ENCODE measurements at places on chromosomes 4 and X.

DNA sequence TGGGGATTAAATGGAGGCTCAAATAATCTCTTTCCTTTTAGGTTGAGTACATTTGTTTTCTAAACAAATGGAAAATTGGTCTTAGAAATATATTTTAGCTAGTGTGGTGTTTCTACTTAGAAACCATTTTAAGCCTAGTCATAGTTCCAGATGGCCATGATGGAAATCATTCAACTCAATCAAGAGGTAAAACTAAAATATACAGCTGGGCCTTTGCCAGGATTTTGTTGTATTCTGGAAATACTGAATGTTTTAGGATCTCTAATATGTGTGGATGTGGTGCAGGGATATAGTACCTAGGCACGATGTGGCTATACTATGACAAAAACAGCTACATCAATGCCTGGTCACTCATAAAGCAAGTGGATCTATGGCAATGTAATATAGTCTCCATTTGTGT lies 146.0 kb upstream of the BANK1 start:
- DNase-seq, result no peak

GRCh38 chr4:33940281-33940680 lies 2304.0 kb downstream of the ARAP2 start:
- no peak for DNase-seq

DNA sequence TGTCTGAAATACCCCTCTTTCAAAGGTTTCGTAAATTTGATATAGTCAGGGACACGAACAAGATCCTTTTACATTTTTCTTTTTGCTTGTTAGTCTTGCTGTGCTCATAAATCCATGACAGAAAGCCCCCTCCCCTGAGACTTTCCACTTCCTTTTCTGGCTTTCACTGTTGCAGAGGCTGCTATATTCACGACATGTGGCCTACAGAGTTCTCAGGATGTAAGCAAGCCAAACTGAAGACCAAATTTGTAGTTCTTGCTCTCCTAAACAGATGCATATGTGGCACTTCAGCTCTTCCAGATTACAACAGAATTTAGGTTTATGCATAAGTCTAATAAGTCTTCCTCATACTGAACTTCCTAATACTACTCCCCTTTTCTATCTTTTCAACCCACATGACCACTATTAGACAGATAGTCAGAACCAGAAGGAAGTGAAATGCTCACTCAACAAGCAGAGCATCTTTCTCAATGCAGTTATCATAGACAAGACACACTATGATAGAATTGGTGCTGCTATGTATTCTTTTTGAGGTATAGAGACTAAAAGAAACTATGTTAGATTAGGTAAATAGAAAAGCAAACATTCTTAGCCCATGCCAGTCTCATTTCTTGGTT lies 15.0 kb downstream of the BTK start:
- DNase-seq, result no peak

DNA sequence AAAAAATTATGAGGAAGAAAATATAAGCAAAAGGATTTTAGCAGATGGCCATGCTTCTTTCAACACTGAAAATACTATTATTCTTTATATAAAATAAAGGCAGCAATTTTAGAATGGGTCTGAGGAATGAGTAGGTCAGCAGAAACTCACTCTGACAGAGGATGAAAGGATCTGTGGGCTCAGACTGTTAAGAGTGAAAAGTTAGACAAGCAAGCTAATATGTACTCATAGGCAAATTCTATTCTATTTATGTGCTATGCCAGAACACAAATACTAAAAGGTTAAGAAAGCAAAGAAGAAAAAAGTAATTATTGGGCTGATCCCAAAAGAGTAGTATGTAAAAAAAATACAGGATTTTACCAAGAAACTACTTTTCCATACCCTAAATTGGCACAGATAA lies 13.9 kb downstream of the LCORL start:
- no peak for DNase-seq

- DNase-seq, result no peak
These were observed 14.5 kb downstream of the CDS1 start for GRCh38 chr4:84597450-84597849.

- DNase-seq, result no peak
These were observed 22.0 kb upstream of the RPA4 start for GRCh38 chrX:96861661-96862060.

DNA sequence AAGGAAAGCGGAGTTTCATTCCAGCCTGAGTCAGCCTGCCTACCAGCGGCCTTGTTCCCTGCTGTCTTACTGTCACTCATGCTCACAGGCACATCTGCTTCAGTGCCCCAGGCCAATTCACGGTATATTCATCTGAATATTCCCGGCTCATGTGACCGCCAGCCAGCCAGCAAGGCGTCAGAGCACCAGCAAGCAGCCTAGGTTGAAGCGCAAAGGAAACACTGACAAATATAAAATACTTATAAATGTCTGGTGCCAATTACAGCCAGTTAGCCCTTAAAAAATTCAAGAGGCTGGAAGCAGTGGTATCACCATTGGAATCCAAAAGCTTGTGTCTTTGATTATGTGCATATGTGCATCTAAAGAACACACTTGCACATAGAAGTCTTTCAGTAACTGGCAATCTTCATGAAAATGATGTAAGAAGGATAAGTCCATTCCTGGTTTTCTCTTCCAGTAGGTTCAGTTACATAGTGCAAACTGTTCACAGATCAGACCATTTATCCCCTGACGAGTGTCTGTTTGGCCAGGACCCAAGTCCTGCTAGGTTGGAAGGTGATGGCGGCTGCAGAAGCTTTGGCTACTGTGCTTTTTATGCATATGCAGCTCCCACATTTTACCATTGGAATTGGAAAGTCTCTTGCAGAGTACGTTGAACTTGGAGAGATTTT lies 61.3 kb downstream of the LUZP4 start:
- no peak for DNase-seq

DNA sequence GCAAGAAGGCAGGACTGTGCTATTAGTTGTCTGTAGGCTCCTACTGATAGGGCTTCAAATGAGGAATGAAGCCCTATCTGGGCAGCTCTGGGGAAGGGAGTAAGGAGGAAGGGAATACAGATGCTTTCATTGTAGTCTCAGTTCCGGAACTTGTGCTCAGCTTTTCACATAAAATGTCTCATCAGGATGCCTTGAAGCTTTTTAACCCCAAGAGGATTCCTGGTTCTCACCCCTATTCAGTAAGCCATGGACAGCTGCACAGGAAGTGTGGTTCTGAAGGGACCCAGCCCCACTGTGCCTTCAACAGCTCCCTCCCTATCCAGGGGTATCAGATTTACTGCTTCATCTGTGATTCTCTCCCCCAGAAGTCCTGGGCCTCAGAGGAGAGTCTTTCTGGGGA lies 5.0 kb downstream of the ARMCX5 start:
- DNase-seq, result no peak

- no peak for DNase-seq
These were observed 524.9 kb upstream of the HTR2C start for GRCh38 chrX:114058988-114059418.

DNA sequence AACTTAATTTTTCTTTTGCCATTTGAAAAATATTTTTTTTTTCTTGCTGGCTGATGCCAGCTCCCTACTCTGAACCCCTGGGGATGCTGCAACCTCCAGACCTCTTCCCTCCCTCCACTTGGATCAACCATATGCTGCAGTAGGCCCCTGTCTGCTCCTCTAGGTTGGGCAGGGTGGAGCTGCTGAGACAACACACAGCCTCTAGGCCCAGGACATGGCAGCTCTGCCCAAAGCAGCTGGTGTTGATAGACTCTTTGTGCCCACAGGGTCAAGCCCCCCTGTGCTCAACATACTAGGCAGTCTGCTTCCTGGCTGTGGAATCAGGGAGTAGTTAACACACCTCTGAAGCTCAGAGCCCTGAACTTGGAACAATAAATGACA lies 19.9 kb upstream of the CLNK start:
- no peak for DNase-seq

- DNase-seq, result no peak
These were observed 127.0 kb upstream of the GATB start for GRCh38 chr4:151887816-151888180.

DNA sequence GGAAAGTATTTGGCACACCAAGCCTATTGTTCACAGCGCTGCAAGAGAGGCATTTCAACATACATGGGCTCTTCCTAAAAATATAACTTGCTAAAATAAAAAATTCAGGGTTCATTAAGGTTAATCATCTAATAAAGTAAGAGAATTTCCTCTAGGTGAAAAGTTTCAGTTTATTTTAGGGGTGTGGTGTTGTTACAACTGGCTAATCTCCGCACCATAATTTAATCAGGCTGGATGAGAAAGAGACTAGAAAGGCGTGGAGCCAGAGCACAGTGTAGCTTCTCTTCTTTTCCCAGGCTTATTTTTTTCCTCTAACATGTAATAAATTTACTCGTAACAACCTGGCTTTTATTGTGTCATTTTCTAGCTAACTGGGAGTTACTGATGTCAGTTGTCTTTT lies 47.9 kb downstream of the FHL1 start:
- DNase-seq, result no peak

- no peak for DNase-seq
These were observed 7.9 kb downstream of the SCLT1 start for GRCh38 chr4:129085472-129085871.

- DNase-seq, result no peak
These were observed 13.5 kb upstream of the SPP1 start for GRCh38 chr4:87961993-87962392.

- DNase-seq, result no peak
These were observed 149.0 kb downstream of the POU4F2 start for GRCh38 chr4:146787731-146788130.

GRCh38 chr4:26884486-26884988 lies 23.9 kb downstream of the STIM2 start:
- no peak for DNase-seq

DNA sequence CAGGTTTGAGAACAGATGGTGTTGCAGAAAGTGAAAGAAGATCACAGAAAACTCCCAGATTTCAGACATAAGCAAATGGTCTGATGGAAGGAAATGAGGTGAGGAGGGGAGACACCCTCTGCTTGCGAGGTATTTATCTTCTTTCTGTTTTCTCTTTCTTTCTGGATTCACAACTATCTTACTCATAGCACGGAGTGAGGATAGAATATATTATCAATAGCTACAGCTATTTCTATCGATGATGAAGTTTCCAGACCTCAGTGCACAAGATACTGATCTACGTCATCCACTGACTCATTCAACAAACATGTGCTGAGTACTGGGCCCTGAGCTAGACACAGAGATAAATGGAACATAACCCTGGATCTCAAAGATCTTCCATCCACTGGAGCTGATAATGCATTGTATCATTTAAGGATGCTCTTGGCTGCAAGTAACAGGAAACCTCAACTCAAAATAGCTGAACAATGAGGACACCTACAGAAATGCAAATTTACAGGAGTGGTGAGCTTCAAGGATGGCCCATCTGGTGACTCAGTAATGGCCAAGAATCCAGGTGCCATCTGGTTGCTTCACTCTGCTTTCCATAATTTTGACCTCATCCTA lies 21.2 kb downstream of the SLC2A9 start:
- no peak for DNase-seq

GRCh38 chr4:20386001-20386740 lies 134.5 kb downstream of the SLIT2 start:
- DNase-seq, result no peak

DNA sequence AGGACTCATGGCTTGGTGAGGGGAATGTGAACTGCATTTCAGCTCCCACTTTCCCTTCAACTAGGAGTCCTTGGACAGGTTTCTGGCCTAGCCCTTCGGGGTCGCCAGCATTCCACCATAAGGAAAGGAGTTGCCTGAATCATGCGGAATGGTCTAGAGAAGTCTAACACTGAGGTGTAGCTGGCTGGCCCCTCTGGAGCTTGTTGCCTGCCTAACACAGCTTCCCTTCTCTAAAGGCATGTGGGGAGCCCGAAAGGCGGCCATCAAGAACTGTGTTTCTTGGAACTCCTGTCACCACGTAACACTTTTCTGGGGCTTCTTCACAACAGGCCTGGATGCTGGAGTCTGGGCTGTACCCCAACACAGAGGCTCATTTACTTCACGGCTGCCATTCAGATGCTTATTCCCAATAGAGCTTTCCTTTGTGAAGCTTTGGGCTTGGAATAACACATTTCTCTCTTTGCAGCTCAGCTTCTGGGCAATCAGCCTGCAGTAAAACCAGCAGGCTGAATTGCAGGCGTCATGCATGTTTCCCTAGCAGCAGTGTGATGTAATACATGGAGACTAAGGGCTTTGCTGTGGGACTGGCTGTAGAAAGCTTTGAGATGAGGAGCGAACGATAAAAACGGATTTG lies 5.4 kb downstream of the GABRQ start:
- no peak for DNase-seq

- no peak for DNase-seq
These were observed 70.5 kb downstream of the AFF1 start for GRCh38 chr4:87005369-87005689.

DNA sequence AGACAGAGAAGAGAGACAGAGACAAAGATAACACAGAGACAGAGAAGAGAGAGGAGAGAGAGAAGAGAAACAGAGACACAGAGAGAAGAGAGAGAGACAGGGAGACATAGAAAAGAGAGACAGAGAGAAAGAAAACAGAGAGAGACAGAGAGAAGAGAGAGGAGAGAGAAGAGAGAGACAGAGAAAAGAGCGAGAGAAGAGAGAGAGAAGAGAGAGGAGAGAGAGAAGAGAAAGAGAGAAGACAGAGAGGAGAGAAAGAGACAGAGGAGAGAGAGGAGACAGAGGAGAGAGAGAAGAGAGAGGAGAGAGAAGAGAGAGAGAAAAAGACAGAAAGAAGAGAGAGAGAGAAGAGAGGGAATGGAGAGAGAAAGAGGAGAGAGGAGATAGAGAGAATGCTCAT lies 601.1 kb upstream of the PRKX start:
- no peak for DNase-seq

DNA sequence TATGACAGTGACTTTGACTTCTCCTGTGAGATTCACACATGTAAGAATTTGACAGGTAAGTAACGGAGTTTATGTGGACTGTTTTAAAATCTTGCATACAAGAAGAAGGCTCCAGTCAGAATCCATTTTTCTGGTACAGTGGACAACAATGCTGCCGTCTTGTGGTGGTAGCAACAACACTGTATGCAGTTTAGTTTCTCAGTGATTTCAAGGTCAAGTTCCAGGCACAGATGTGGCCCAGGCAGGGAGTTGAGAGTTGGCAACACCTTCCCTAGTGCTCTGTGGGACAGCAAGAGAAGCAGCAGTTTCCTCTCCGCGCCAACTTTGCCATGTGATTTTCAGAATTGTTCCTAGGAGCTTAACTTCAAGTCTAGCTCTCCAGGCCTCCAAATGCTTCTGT lies 56.0 kb upstream of the STPG2 start:
- DNase-seq, result no peak

- no peak for DNase-seq
These were observed 837 bp downstream of the NAT8L start for GRCh38 chr4:2059726-2060602.

- DNase-seq, result no peak
These were observed 23.4 kb downstream of the RBM47 start for GRCh38 chr4:40606239-40606767.

DNA sequence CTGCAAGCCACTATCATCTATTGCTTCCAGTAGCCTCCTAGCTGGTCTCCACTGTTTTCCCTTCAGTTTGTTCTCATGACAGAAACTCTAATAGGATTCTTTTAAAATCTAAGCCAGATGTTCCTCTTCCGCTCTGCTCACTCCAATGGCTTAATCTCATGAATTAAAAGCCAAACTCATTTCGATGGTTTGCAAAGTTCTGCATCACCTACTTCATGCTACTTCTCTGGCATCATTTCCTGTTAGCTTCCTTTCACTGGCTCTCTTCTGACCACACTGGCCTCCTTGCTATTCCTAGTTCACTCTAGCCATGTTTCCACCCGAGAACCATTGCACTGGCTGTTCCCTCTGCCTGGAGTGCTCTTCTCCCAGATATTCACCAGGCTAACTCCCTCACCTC lies 102.0 kb upstream of the LSM6 start:
- DNase-seq, result no peak
